ENCODE measurements at places on chromosomes 6 and 20.

GRCh38 chr6:136975089-136975715, 53.1 kb downstream of the SLC35D3 start:
- no peak for DNase-seq

DNA sequence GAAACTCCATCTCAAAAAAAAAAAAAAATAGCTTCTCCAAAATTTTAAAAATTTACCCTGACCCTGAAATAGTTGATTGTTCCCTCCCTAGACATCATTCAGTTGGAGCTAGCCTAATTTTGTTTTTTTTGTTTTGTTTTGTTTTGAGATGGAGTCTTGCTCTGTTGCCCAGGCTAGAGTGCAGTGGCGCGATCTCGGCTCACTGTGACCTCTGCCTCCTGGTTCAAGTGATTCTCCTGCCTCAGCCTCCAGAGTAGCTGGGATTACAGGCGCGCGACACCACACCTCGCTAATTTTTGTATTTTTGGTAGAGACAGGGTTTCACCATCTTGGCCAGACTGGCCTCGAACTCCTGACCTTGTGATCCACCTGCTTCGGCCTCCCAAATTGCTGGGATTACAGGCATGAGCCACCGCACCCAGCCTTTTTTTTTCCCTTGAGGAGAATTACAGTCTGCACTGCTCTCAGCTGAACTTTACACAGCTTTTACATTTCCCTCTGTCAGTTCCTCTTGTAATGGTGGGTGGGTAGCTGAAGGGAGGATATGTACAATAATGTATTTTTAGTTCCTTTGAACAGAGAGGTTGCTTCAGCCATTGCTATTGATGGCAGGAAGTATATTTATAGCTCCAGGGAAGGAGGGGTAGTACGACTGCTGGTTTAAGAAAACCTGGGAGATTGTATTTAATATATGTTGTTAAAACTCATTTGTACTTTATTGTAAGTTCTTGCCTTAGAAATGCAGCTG, 27.7 kb downstream of the PTPRA start:
- DNase-seq: no peak

GRCh38 chr6:130955755-130956154, 107.3 kb downstream of the EPB41L2 start:
- no peak for DNase-seq

GRCh38 chr6:123804014-123804786, 535 bp downstream of the NKAIN2 start:
- DNase-seq: no peak

DNA sequence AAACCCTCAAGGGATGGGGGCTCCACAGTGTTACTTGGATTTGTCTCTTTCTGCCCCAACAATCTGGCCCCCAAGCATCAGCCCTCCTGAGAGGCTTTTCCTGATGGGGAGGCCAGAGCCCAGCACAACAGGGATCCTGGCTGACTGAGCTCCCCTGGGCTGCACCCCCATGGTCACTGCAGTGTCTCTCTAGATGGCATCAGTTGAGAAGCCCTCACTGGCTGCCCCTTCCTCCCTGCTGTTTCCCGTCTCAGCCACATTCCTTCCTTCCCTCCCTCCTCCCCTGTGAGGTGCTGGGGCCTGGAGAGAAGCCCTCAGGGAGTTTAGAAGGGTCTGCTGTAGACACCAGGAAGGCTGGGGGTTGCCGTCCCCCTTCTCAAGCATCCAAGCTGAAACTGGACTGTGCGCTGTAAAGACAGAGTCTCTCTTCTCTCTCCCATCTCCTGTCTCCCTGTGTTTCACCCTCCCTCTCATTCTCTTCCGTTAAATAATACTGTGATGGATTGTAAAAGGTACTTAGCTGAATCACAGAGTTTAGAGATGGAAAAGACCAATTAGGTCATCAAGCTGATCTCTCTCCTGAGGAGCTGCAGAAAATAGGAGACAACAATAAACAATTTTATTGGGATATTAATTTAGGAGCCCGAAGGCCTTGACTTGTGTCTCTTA, 29.7 kb downstream of the SAYSD1 start:
- no peak for DNase-seq

DNA sequence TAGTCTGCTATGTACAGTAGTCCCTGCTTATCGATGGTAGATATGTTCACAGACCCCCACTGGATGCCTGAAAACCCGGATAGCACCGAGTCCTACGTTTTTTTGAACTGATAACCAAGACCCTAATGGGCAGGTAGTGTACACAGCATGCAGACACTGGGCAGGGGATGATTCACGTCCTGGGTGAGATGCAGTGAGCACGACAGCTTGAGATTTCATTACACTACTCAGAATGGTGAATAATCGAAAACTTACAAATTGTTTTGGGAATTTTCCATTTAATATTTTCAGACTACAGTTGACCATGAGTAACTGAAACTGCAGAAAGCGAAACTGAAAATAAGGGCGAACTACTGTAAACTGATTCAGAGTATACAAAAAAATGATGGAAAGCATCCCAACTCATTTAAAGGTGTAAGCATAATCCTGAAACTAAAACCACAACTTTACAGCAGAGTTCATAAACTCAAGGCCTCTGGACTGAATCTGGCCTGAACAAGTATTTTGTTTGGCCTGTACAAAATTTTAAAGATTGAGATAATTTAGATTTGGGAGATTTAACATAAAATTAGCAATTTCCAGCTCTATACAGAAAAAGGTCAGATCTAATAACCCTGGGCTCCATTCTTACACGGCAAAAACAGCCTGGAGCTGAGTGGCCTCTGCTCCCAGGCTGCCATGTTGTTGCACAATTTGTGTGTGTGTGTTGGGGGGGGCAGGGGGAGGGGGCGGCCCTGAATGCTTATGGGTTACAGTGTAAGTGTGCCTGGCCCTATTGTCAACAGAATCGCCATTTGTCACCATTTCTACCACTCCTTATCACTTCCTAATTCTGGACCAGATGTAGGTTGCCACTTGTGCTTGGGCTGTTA, 34.9 kb downstream of the RNF24 start:
- DNase-seq: peak; percentile 13

DNA sequence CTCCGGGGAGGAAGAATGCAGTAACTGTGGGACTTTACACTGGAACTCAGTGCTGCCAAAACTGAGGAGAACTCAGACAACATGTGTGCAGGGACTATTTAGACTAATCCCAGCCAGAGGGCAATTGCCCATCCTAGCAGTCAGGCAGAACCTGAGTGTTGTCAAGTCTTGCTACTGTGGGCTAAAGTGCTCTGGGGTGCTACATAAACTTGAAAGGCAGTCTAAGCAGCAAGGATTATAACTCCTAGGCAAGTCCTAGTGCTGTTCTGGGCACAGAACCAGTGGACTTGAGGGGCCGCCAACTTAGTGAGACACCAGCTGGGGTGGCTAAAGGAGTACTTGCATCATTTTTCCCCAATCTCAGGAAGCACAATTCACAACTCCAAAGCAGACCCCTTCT, 363.8 kb upstream of the PTCHD4 start:
- no peak for DNase-seq

DNA sequence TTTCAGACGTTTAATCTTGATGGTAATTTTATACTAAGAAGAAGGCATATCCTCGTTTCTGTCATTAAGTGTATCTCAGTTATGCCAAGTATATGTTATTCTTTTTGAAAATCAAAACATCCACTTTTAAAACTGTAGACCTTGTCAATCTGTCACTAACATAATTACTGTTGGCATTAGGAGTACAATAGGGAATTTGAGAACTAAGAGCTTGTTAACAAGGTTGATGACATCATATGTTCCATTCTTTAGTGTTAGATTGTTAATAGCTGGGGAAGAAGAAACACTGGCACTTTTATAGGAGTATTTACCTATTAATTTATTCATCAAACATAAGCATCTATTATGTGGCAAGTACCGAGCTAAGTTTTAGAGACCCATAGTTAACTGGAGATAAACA, 76.2 kb downstream of the MAP3K4 start:
- DNase-seq: no peak

DNA sequence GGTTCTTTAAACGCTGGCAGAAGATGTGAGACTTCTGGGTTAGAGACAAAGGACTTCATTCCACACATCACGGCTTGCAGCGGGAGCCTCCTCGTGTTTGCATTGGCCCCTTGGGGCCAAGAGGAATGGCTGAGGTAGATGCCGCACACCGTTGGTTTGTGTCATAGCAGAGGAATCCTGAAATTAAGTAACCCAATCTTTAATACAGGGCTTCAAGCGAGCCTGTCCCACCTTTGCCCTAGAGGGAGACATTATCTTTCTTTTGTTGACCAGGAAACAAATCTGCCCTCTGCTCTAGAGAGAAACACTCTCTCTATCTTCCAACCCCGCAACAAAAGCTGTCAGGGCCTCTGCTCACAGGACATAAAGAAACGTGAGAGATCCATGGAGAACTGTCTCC, 277.5 kb upstream of the ZFP64 start:
- no peak for DNase-seq

- no peak for DNase-seq
These were observed 8.9 kb upstream of the RBCK1 start for GRCh38 chr20:399182-399707.

DNA sequence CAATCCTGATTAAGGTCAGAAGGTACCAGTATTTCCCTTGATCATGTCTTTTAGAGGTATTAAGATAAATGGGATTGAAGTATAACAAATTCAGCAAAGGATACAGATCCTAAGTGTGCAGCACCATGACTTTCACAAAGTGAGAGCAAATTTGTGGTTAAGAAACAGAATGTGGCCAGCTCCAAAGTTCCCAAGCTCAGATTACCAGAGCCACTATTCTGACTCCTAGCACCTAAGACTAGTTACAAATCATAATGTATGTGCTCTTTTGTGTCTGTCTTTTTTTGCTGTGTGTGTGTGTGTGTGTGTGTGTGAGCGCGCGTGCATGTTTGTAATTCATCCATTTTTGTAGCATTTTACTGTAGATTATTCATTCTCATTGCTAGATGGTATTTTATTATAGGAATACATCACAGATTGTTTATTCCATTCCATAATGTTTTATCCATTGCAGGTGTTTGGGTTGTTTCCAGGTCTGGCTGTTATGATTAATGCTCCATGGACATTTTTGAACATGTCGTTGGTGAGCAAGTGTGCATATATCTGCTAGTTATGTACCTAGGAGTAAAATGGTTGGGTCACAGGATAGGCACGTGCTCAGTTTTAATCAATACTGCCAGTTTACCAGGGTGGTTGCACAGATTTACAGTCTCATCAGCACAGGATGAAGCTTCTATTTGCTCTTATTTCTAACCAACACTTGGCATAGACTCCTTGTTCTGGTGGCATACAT, 314.0 kb upstream of the JAG1 start:
- DNase-seq: no peak

DNA sequence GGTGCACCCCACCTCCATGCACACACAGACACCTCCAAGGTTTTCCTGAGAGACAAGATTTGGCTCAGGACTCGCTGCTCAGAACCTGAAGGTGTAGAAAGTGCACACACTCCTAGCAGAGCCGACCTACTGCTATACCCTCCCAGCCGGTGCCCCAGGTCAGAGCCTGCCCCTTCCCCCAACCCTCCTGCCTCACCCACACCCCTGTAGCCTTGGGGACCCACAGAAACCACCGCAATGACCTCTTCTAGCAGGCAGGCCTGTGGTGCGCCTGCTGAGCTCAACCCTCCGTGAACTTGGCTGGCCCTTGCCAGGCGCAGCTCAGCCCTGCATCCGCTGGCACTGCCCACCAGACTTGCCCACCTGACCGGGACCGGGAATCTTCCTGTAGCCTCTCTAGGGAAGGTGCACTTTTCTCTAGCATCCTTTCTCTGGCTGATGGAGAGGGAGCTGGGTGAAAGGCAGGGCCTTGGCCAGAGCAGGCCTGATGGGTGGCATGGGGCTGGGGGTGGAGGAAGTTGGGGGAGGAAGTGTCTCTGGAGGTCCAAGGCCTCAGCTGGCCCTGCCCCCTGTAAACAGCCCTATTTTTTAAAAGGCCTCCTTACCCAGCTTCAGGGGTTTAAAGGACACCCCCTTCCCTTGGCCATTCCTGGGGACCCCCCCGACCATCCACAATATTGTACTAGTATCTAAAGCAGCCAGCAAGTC, 36.9 kb upstream of the SLCO4A1 start:
- no peak for DNase-seq

DNA sequence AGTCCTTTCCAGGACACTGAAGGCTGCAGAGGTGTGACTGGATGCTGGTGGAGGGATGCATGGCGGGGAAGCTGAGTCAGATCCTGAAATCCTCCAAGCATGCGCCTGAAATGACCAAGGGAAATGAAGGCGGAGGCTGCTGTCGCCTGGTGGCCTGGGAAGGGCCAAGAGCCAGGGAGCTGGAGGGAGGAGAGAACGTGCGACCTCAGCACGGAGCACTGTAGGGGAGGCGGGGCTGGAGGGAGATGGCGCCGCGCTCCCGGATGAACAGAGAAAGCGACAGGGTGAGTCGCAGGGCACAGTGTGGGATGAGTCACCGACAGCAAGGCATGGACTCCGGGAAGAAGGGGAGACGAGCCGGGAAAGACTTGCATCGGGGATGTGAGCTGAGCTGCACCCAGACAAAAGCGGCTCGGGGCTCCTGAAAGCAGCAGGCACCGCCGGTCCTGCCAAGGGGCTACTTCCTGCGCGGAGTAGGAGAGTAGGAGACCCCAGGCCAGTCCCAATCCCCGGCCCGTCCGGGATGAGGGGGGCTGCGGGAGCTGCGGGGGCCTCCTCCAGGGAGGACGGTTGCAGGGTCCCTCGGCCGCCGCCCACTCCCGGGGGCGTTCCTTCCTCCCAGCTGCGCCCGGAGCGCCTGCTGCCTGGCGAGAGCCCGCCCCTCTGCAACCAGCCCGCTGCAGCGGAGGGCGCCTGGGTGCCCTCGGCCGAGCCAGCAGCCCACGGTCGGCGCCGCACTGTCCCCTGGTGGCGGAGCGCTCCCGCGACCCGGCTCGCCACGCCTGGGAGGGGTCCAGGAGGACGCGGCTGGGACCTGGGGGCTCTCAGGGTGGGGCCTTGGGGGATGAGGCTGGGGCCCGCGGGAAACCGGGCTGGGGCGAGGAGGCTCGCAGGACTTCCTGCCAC, 11.0 kb upstream of the NQO2 start:
- DNase-seq: peak; percentile 74

GRCh38 chr20:63047267-63047666, 40.5 kb upstream of the BHLHE23 start:
- DNase-seq: no peak

DNA sequence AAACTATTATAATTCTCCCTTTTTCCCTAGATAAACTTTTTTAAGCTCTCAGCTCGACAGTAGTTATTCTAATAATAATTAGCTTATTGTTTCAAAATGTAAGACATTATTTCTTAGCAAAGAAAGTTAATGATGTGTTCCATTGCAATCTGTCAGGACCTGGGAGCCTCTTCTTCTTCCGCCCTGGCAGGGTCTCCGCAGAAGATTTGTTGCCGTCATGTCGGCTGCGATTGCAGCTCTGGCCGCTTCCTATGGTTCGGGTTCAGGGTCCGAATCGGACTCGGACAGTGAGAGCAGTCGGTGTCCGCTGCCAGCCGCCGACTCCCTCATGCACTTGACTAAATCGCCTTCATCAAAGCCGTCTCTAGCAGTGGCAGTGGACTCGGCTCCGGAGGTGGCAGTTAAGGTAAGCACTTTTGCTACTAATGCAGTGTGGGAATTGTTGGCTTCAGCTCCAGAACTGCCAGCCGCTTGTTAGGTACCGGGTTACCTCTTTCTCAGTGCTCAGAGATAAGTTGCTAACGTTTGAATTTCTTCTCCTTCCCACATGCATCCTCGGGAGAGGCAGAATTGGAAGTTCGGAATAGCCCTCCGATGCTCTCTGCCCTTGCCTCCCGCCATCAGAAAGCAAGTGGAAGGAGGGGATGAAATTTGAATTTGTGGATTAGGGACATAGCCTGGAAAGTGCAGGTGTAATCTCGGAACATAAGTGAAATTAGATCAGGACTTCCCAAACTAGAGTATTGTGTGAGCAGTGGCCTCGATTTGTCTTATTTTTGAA, at the start of gene CDC40:
CDC40 (plus strand) TSS at position 200 of the 781 bp plus-strand sequence; CDS start at position 218, 18 bp downstream.
- DNase-seq: peak; percentile 43

Measured in stimulated activated CD4-positive, alpha-beta T cell treated with anti-CD3 and anti-CD28 coated beads, Interleukin-4, amount 100 ng/mL, for 4 hours (primary cell).